ENCODE measurements at places on chromosomes 13 and 19. TPM values are rescaled to one million over a fixed set of nuclear protein-coding genes. Genes with fewer than 3 reads are reported as not detected.

- no peaks in the 10 kb centered on the region for H3K4me1 ChIP-seq
- no peak overlapping the region for H3K27ac ChIP-seq
- no peaks in the 10 kb centered on the region for H3K36me3 ChIP-seq
- H3K27me3 ChIP-seq = no peaks in the 10 kb centered on the region
Measured at GRCh38 chr13:33617055-33617454, 200.9 kb upstream of the RFC3 start.

DNA sequence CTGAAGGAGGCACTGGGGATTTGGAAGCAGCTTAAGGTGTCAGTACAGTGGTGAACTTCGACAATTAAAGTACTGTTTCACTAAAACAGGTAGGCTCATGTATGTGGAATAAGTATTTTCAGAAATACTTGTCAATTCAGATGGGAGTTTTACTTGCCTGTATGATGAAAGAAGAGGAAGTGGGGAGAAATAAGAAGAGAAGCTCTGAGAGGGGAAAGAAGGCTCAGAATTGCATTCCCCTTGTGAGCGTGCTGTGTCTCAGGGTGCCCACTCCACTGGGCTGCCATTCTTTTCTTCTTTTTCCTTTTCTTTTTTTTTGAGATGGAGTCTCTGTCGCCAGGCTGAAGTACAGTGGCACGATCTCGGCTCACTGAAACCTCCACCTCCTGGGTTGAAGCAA, 38.6 kb upstream of the RNF17 start:
- no peak for DNase-seq
- no peak overlapping the region for H3K27ac ChIP-seq
- H3K36me3 ChIP-seq = no peaks in the 10 kb centered on the region
- H3K4me3 ChIP-seq = no peak overlapping the region
- no peaks in the 10 kb centered on the region for H3K4me1 ChIP-seq
- H3K27me3 ChIP-seq = no peaks in the 10 kb centered on the region

FFAR1 gene
- not detected for total RNA-seq

GRCh38 chr19:1591421-1592023, 1.1 kb downstream of the MBD3 start:
- no peaks in the 10 kb centered on the region for H3K36me3 ChIP-seq
- H3K27me3 ChIP-seq = no peaks in the 10 kb centered on the region
- H3K27ac ChIP-seq = peak overlapping the region; percentile 93
- no peak for DNase-seq
- peaks cover 9% of the 10 kb centered on the region for H3K4me1 ChIP-seq

KLK2 gene
- not detected for total RNA-seq

SCGB2B2 gene
- 0.72 TPM for total RNA-seq

PLA2G4C gene
- total RNA-seq = 1.5 TPM

ZNF765 gene
- total RNA-seq = 13.1 TPM

GRCh38 chr19:480016-480855, 16.1 kb upstream of the MADCAM1 start:
- peak overlapping the region; percentile 20 for H3K27ac ChIP-seq
- DNase-seq = peak; percentile 57
- H3K36me3 ChIP-seq = no peaks in the 10 kb centered on the region
- no peaks in the 10 kb centered on the region for H3K4me1 ChIP-seq
- H3K4me3 ChIP-seq = no peak overlapping the region
- H3K27me3 ChIP-seq = no peaks in the 10 kb centered on the region

FCER2 gene
- total RNA-seq = not detected

GRCh38 chr13:26749285-26749684, 11.3 kb downstream of the GPR12 start:
- H3K27ac ChIP-seq = no peak overlapping the region
- H3K4me3 ChIP-seq = no peak overlapping the region
- H3K4me1 ChIP-seq = no peaks in the 10 kb centered on the region
- H3K27me3 ChIP-seq = no peaks in the 10 kb centered on the region
- no peaks in the 10 kb centered on the region for H3K36me3 ChIP-seq

- no peaks in the 10 kb centered on the region for H3K27me3 ChIP-seq
- peak; percentile 39 for DNase-seq
- peak within 1 kb of the TSS; percentile 85 for H3K27ac ChIP-seq
- H3K4me3 ChIP-seq = peak within 1 kb of the TSS; percentile 99
- peaks cover 1% of the 10 kb centered on the region for H3K36me3 ChIP-seq
Measured at GRCh38 chr13:44575741-44576350, at the start of gene TSC22D1. TSC22D1 (minus strand) TSS chr13:44576330; CDS start chr13:44576074, 256 bp downstream.

PDE4C gene
- 0.36 TPM for total RNA-seq

DNA sequence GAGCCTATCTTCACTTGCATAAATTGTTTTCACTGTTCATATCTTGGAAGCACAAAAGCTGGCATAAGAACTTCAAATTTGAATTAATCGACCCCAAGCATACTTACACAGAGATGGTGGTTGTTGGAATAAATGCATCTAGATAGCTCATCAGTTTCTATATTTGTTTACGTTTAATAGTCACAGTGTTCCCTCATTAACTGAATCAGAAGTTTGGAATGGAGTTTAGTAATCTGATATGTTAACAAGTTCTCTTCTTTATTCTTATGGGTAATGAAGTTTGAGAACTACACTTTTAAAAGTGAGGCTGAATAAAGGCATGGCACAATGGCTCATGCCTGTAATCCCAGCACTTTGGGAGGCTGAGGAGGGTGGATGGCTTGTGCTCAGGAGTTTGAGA, 886.7 kb upstream of the PCDH20 start:
- no peaks in the 10 kb centered on the region for H3K27me3 ChIP-seq
- no peaks in the 10 kb centered on the region for H3K4me1 ChIP-seq
- H3K36me3 ChIP-seq = no peaks in the 10 kb centered on the region
- no peak for DNase-seq
- no peak overlapping the region for H3K27ac ChIP-seq

DNA sequence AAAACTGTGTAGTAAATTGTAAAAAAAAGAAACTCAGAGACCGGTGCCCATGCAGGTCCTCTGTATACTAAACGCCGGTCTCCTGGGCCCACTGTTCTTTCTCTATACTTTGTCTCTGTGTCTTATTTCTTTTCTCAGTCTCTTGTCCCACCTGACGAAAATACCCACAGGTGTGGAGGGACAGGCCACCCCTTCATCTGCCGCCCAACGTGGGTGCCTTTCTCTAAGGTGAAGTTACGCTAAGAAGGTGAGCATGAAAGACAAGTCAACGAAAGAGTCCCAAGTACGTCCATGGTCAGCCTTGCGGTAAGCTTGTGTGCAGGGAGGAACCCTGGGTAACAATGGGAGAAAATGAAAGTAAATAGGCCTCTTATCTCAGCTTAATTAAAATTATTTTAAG, 48.0 kb upstream of the WASF3 start:
- H3K36me3 ChIP-seq = no peaks in the 10 kb centered on the region
- H3K4me3 ChIP-seq = no peak overlapping the region
- H3K27ac ChIP-seq = no peak overlapping the region
- no peaks in the 10 kb centered on the region for H3K27me3 ChIP-seq

DNA sequence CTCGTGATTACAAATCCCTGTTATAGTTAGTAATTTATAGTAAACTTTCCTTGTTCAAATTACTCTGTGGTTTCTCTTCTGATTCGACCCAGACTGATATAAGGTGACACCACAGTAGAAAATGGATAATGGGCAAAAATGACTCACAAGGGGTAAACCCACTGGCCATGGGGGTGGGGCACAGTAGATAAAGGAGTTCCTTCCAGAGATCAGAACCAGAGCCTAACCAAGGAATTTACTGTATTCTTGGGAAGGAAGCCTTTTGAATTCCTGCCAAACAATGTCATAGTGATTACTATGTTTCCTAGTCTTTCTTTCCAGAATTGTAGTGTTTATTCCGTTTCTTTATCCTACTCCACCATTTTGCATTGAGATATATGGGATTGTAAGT, 21.9 kb downstream of the MIR17HG start:
- H3K4me1 ChIP-seq = 0 out of 2 replicates have a peak, but pooled peaks cover 3% of the 10 kb centered on the region
- H3K27ac ChIP-seq = no peak overlapping the region
- no peak overlapping the region for H3K4me3 ChIP-seq

SLITRK6 gene
- total RNA-seq = 0.61 TPM

DNA sequence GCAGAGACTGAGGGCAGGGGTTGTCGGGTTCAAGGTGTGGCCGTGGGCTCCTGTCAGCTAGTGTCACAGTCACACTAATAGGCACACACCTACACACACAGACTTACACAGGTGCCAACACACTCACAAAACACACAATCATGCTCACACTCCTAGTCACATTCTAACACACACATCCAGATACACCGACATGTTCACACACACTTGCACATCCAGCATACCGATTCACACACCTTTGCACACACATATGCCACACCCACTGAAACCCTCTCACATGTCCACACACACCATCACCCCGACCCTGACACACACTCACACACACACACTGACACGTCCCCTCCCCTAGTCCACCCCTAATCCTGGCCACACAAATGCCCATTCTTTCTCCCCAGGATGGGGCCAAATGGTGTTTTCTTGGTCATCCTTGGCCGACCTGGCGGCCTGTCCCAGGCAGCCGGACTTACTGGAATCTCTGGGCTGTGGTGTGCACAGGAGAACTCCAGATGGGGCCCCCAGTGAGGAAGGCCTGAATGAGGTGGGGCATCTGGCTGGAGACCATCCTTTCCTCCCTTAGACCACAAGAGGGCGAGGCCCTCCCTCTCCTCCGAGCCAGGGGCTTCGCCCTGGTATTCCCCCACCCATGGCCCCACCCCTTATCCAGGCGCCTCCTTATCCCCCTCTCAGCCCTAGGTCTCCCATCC, 19.1 kb upstream of the PNMA8B start:
- H3K4me1 ChIP-seq = no peaks in the 10 kb centered on the region
- no peak overlapping the region for H3K27ac ChIP-seq

DNA sequence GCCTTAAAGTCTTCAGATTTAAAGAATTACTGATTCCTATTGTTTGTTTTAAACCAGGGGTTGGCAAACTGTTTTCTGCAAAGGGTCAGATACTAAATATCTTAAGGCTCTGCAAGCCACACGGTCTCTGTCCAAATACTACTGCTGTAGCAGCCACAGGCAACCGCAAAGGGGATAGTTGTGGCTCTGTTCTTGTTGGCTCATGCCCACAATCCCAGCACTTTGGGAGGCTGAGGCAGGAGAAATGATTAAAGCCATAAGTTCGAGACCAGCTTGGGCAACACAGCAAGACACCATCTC, 22.4 kb downstream of the RANBP3 start:
- no peaks in the 10 kb centered on the region for H3K27me3 ChIP-seq
- no peak overlapping the region for H3K4me3 ChIP-seq
- no peak for DNase-seq
- peaks cover 25% of the 10 kb centered on the region for H3K4me1 ChIP-seq

GRCh38 chr13:23605831-23606230, 35.6 kb downstream of the TNFRSF19 start:
- H3K4me3 ChIP-seq = no peak overlapping the region
- no peaks in the 10 kb centered on the region for H3K27me3 ChIP-seq
- peaks cover 8% of the 10 kb centered on the region for H3K4me1 ChIP-seq

LILRB4 gene
- total RNA-seq = not detected

DNA sequence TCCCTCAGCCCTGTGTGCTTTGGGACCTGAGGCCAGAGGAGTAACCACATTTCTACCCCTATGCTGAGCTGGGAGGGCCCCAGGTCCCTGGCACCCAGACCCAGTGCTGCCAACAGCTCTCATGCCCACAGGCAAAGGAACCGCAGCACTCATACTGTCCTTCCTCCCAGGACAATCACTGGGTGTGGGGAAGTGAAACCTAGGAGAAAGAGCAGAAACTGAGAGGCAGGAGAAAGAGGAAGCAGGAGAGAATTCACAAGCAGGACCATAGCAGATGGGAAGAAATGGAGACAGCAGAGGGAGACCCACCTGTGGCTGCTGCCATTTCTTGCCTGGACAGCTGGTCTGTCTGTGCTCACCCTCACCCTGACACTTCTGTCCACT, 18.9 kb downstream of the CCDC97 start:
- no peak for DNase-seq
- H3K27me3 ChIP-seq = no peaks in the 10 kb centered on the region
- H3K4me3 ChIP-seq = no peak overlapping the region
- H3K27ac ChIP-seq = no peak overlapping the region
- peaks cover 25% of the 10 kb centered on the region for H3K4me1 ChIP-seq

DNA sequence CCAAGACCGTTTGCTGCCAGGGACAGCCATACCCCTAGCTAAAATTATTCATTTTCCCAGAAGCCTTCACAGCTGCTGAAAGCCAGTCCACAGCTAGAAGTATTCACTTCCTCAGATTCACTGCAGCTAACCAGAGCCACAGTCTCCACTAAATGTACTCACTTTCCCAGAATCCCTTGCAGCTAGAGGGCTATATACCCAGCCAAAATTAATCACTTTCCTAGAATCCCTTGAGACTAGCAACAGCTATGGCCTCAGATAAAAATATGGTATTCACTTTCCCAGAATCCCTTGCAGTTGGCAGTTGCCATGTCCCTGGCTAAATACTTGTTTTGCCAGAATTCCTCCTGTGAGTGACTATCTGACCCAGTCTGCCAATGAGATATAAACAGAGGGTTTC, 13.8 kb upstream of the MEIS3 start:
- DNase-seq = no peak
- H3K4me1 ChIP-seq = peaks cover 5% of the 10 kb centered on the region
- no peak overlapping the region for H3K27ac ChIP-seq
- no peak overlapping the region for H3K4me3 ChIP-seq

DNA sequence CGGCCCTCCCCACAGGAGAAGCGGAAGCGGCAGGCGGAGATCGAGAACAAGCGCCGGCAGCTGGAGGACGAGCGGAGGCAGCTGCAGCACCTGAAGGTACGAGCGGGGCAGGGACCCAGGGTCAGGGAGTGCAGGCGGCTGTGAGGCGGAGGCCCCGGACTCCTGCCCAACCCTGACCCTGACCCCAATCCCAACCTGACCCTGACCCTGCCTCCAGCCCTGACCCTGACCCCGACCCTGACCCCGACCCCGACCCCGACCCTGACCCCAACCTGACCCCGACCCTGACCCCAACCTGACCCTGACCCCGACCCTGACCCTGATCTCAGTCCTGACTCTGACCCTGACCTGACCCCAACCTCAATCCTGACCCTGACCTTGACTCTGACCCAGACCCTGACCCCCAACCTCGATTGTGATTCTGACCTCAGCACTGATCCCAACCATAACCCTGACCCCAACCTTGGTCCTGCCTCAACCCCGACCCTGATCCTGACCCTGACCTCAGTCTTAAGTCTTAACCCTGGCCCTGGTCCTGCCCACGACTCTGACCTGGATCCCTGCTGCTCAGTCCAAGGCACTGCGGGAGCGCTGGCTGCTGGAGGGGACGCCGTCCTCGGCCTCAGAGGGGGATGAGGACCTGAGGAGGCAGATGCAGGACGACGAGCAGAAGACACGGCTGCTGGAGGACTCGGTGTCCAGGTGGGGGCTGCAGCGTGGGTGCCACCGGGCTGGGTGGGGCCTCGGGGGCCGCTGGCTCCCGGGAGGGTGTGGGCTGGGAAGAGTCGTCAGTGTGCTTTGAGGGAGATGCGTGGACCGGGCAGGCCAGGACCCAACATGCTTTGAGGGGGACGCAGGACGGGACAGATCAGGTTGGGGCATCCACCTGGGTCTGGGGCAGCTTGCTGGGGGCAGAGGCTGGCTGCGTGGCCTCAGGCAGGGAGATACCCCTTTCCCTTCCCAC, 18.5 kb downstream of the PALM start:
- H3K36me3 ChIP-seq = no peaks in the 10 kb centered on the region
- H3K4me1 ChIP-seq = no peaks in the 10 kb centered on the region
- H3K27ac ChIP-seq = no peak overlapping the region
- H3K27me3 ChIP-seq = no peaks in the 10 kb centered on the region

PTPRH gene
- total RNA-seq = 2.3 TPM

- no peak overlapping the region for H3K27ac ChIP-seq
- no peak for DNase-seq
- H3K36me3 ChIP-seq = peaks cover 2% of the 10 kb centered on the region
- H3K4me3 ChIP-seq = no peak overlapping the region
- H3K4me1 ChIP-seq = peaks cover 61% of the 10 kb centered on the region
- no peaks in the 10 kb centered on the region for H3K27me3 ChIP-seq
Measured at GRCh38 chr13:99062593-99062992, 84.7 kb upstream of the DOCK9 start.

GRCh38 chr13:96650301-96650886, 343.9 kb downstream of the OXGR1 start:
- no peaks in the 10 kb centered on the region for H3K27me3 ChIP-seq
- no peak overlapping the region for H3K27ac ChIP-seq
- no peak overlapping the region for H3K4me3 ChIP-seq
- H3K4me1 ChIP-seq = no peaks in the 10 kb centered on the region
- H3K36me3 ChIP-seq = no peaks in the 10 kb centered on the region
